Cortex of kidney (tissue), 1 donor: ENCODE measurements at places on chromosomes 11 and 22.

DNA sequence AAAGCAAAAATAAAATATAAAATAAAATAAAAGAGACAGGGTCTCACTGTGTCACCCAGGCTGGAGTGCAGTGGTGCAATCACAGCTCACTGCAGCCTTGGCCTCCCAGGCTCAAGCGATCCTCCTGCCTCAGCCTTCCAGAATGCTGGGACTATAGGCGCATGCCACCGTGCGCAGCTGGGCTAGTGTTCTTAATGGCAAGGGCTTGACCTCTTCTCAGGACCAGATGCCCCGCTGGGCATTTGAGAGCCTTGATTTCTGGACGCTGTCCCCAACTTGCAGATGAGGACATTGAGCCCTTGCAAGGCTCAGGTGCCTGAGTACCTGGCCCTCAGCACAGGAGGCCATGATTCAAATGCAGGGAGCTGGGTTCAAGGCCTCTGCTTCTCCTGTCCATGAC is 82.6 kb downstream of the DHCR7 start:
- DNase-seq, result no peak

- no peak for DNase-seq
Observed at GRCh38 chr11:5137014-5137413, 1.1 kb downstream of the OR52A5 start.

- DNase-seq, result no peak
Observed at GRCh38 chr11:46281371-46281831, 3.9 kb downstream of the CREB3L1 start.

DNA sequence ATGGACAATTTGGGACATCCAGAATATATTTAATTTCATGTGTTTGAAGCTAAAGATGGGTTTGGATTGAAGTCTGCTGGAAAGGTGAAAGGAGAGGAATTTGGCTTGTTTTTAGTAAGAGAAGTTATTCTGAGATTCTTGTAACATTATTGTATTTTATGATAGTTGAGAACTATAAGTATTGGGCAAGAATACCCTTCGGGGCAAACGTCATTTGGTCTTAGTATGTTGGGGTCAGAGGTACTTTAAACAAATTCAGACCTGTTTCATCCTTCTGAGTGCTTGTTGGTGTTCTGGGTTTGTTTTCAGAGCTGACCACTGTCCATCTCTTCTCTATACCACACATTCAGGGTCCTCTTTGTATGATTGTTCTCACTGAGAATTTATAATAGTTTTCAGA is 19.5 kb downstream of the PANX1 start:
- DNase-seq, result no peak

DNA sequence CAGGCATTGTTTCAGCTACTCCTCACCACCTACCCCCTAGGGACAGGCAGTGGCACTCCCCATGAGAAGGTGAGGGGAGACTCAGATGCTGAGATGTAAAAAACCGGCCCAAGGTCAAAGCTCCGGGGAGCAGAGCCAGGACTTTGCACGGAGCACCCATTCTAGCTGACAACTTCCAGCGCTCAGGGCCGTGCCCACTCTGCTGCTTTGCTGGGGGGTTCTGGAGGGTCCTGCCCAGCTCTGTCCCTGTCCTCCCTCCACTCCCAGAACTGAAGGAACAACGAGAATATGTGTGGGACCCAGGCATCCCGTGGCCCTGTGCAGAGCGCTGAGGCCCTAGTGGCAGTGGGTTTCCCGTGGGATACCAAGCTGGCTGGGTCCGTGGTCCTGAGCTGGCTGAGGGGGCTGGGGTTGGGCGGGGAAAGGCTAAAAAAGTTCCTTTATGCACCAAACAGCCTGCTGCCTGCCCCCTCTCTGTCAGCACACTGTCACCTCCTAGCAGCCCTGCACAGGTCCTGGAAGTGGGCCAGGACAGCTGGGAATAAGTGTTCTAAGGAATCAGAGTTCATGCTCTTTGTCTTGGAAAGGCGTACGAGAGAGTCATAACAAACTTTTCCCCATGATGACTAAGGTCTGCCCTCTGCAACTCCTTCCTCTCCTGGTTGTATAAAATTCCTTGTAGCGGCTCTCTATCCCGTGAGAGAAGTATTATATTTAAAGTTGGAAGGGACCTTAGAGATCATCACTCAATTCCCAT is 1.9 kb downstream of the MS4A10 start:
- DNase-seq, result no peak

- no peak for DNase-seq
Observed at GRCh38 chr11:130128626-130129025, 31.0 kb upstream of the ST14 start.

DNA sequence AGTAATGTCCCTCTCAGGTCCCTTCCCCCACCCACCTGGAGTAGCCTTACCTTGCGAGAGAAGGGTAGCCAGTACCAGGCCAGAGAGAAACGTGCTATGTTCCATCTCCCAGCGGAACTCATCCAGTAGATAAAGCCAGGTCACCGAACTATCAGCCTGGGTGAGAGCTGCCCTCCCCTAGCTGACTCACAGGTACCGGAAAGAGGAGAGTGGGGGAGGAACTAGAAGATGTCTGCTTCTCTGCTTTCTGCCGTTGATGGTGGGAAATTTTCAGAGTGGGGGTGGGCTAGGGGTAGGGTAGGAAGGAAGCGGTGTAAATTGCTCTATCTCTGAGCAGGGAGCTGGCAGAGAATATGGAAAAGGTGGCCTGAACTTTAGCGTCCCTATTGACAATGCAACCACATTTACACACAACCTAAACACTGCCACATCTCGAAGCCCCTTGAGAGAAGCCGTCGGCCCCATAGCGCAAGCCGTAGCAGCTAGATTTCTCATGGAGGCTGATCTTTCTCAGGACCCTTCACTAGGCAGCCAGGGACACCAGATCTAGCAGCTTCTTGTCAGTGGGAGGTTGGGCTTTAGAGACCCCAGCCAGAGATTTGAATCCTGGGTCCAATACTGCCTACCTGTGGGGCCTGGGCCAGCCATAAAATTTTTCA is at the start of gene CD3D:
Gene CD3D, minus strand, starts transcription at position 203 of the 659 bp plus-strand sequence. Its CDS starts 98 bp downstream, at position 105.
- DNase-seq, result no peak

GRCh38 chr11:59771605-59772004 is 16.4 kb downstream of the STX3 start:
- DNase-seq, result no peak

GRCh38 chr11:122745111-122745510 is 89.6 kb downstream of the UBASH3B start:
- no peak for DNase-seq

- no peak for DNase-seq
Observed at GRCh38 chr11:105162506-105162905, 22.9 kb upstream of the CARD18 start.

GRCh38 chr11:62676698-62677097 is 2.2 kb downstream of the UBXN1 start:
- DNase-seq, result no peak

GRCh38 chr11:12411806-12412727 is 34.7 kb downstream of the PARVA start:
- no peak for DNase-seq

GRCh38 chr11:114846416-114846791 is 168.1 kb downstream of the NXPE2 start:
- DNase-seq, result no peak

GRCh38 chr11:74417860-74418508 is 19.8 kb upstream of the PGM2L1 start:
- no peak for DNase-seq

GRCh38 chr11:111871693-111872161 is 346 bp upstream of the ALG9 start:
- no peak for DNase-seq

DNA sequence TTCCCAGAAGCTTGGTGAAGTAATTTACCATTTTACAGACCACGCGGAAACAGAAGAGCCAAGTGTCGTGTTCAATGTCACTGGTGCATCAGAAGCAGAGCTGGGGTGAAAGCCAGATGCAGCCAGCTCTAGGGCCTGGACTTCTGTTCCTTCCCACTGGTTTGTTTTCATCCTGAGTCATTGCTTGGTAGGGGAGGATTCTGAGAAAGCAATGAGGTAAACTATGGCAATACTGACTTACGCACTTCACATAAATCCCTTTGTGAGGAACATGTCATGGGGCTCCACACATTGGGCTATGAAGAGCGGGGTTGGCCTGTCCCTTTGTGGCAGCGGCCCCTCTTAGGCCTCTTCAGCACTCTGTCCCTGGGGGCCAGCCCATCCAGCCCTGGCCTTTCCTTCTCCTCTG is 52.4 kb upstream of the RBFOX2 start:
- no peak for DNase-seq

- no peak for DNase-seq
Observed at GRCh38 chr11:77411137-77411707, 62.7 kb downstream of the PAK1 start.

GRCh38 chr11:34278693-34279297 is 79.0 kb downstream of the ABTB2 start:
- DNase-seq, result no peak

- no peak for DNase-seq
Observed at GRCh38 chr22:50360578-50360977, 17.5 kb downstream of the PPP6R2 start.

DNA sequence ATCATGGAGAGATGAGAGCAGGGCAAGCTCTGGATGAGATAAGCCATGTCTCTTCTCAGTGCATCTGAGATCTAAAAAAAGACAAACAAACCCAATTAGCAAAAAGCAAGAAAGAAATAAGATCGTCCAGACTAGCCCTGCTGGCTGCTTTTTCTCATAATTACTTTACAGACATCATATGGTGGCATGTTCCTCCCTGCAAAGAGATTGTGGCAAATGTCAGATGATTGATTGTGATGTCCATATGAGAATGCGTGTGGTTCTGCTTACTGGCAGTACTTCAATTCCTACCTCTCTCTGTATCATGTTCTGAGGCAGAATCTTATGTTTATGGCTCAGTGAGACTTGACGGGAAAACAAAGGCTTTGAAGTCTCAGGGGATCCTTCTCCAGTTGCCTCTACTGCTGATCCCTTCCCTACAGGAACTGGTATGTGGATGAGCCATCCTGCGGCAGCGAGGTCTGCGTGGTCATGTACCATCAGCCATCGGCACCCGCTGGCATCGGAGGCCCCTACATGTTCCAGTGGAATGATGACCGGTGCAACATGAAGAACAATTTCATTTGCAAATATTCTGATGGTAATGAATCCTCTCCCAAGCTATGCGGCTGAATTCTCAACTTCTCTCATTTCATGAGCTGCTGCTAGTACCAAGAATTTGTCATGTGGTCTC is 8.8 kb downstream of the LAYN start:
- no peak for DNase-seq

GRCh38 chr11:18105086-18105801 is 638 bp downstream of the SAAL1 start:
- no peak for DNase-seq

DNA sequence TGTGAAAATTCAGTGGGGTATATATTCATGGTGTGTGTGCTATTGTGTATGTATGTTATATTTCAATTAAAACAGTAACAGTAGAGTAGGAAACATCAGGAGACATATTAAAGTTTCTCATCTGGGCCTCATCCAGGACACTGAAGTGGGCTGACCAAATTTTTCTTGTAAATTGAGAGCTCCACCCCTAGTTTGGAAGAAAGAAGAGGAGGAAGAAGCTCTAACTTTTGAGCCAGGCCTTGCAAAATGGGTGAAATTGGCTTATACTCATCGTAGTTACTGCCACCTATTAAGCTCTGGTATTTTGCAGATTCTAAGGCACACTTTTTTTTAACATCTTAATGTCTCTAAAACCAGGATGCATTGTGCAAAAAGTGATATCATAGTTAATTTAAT is 33.7 kb downstream of the TSPAN18 start:
- DNase-seq, result no peak

- DNase-seq, result no peak
Observed at GRCh38 chr22:36571991-36572390, 43.0 kb upstream of the EIF3D start.

- DNase-seq, result no peak
Observed at GRCh38 chr22:20650294-20651207, 123.4 kb upstream of the SERPIND1 start.

DNA sequence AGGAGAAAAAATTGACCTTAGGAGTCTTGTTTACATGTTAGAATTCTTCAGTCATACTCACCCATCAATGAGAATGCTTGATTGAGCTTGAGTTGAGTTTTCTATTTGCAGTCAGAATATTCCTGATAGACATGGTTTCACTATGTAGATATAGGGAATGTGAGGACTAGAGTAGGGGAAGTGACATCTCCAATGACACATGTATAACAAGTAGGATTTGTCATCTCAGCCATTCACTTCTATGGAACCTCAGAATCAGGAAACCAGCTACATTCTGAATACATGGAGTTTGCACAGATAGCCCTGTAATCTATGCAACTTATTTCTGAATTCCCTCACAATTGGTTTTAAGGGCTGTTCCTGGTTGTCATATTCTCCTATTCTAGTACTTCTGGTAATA is 20.1 kb upstream of the OR9Q1 start:
- no peak for DNase-seq

GRCh38 chr11:29336727-29337575 is 679.9 kb downstream of the KCNA4 start:
- DNase-seq, result no peak

GRCh38 chr11:127226949-127227348 is 226.4 kb upstream of the KIRREL3 start:
- DNase-seq, result no peak

DNA sequence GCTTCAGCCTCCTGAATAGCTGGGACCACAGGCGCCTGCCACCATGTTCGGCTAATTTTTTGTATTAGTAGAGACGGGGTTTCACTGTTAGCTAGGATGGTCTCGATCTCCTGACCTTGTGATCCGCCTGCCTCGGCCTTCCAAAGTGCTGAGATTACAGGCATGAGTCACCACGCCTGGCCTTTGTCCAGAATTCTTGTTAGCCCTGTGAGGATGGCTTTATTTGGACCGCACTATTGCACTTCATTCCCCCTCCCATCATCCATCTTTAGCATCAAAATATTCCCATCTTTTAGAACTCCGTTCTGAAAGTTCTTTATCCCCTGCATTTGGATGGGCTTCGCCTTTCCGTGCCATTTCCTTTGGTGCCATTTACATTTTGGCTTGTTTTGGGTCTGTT is 2.6 kb downstream of the SAMM50 start:
- no peak for DNase-seq

DNA sequence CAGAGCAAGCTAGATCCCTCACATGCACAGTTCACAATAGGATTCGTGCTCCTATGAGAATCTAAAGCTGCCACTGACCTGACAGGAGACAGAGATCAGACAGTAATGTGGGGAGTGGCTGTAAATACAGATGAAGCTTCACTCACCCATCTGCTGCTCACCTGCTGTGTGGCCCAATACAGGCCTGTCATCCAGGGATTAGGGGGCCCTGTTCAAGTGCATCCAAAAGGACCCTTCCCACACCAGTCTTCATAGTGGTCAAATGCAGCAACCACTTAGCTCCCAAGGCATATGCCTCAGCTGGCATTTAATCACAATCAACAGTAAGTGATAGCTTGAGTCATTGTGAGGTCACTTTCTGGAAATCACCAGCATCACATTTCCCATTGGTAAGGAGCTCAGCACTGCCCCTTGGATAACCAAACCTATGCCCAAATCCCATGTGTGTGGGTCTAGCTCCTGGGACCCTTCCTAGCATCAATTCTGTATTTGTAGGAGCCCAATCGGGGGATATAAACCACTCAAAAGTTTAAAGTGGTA is 65.6 kb downstream of the OR4C45 start:
- DNase-seq, result no peak
